ENCODE measurements at places on chromosomes 3 and 15.

- DNase-seq: peak; percentile 14
Measured at GRCh38 chr15:76293361-76293760, 17.9 kb downstream of the ETFA start.

DNA sequence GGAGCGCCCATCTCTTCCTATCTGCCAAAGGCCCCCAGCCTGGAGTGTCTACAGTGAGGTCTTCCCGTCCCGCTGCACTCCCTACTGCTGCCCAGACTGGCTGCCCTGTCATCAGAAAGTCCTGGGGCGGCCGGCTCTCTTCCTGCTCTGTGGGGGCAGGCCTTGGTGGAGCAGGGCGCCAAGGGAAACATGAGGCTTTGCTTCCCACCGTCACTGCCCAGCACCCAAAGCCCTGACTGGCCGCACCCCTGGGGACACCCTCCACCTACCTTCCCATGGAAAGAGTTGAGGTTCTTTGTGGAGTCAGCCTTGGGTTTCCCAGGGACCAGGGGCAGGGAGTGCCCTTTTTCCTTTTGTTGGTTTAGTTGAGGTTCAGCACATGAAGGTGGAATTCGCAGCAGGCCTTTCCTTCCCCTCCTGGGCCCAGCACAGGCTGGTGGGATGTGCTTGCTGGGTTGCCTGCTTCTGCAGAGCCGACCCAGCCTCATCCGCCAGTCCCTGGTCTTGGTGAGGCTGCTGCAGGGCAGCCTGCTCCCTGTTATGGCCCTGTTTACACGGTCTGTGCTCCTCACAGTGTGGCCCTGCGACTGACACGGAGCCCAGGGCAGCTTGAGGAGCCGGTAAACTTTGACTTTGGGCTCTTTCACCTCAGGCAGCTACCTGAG lies 51.8 kb upstream of the PLXNA1 start:
- DNase-seq: no peak

DNA sequence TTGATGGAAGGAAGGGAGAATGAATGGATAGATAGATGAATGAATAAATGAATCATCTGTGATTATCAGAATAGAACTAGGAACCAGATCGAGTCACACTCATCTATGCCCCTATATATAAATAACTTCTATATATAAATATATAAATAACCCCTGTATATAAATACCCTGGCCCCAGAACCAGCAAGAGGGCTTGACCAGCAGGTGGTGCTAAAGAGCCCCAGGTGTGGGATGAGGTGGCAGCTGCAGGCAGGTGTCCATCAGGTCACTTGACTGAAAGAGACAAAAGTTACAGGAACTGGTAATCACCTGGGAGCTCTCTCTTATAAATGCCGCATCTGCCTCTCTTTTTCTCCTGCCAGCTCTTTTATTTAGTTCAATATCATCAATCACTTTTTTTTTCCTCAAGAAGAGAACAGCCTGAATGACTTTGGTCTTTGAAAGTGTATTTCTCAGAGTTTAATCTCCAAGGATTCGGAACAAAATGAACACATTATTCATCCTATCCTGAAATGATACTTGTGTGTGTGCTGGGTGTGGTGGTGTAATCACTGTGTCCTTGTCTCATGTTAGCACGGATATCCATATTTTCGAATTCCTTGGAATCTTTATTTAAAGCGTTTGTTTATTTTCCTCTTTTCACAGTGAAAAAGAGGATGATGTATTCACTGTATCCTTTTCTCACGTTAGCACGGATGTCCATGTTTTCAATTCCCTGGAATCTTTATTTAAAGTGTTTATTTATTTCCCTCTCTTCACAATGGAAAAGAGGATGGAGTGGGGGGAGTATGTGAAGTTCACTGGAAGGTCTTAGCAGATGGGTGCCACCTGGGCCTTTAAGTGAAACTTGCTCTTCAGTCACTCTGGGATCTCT lies 35.4 kb upstream of the ATG7 start:
- DNase-seq: no peak

GRCh38 chr15:90024406-90024805 lies 23.3 kb downstream of the ZNF710 start:
- no peak for DNase-seq

DNA sequence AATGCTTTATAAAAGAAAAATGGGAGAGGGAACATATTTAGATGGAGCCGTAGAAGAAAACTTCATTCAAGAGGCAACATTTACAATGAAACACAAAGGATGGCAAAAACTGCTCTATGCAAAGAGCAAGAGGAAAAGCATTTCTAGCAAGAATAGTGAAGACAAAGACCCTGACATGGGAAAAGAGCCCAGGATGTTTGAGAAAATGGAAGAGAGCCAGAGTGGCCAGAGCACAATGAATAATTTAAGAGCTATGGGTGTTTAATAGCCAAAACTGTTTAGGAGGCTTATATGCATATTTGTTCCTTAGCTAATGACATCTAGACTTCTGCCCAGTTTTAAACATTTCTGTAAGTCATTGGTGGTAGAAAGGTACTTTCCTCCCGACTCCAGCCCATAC lies 25.4 kb upstream of the SEMA6D start:
- no peak for DNase-seq

DNA sequence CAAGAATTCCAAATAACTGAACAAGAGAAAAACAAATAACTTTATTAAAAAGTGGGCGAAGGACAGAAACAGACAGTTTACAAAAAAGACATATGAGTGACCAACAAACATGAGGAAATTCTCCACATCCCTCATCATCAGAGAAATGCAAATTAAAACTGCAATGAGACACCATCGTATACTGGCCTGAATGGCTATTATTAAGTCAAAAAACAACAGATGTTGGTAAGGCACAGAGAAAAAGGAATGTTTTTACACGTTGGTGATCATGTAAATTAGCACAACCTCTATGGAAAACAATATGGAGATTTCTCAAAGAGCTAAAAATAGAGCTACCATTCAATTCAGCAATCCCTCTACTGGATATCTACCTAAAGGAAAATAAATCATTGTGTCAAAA lies 1260.4 kb upstream of the ALCAM start:
- no peak for DNase-seq

DNA sequence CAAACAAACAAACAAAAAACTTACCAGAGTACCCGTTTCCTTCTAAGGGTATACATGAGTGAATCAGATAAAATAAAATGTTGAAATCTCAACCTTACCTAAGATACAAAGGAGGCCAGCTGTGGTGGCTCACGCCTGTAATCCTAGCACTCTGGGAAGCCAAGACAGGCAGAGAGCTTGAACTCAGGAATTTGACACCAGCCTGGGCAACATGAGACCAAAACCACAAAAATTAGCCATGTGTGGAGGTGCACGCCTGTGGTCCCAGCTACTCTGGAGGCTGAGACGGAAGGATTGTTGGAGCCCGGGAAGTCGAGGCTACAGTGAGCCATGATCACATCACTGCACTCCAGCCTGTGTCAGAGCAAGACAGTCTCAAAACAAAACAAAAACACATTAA lies 11.0 kb upstream of the FAM219B start:
- no peak for DNase-seq

- peak; percentile 58 for DNase-seq
Measured at GRCh38 chr15:75532413-75533250, 46.5 kb downstream of the PTPN9 start.

DNA sequence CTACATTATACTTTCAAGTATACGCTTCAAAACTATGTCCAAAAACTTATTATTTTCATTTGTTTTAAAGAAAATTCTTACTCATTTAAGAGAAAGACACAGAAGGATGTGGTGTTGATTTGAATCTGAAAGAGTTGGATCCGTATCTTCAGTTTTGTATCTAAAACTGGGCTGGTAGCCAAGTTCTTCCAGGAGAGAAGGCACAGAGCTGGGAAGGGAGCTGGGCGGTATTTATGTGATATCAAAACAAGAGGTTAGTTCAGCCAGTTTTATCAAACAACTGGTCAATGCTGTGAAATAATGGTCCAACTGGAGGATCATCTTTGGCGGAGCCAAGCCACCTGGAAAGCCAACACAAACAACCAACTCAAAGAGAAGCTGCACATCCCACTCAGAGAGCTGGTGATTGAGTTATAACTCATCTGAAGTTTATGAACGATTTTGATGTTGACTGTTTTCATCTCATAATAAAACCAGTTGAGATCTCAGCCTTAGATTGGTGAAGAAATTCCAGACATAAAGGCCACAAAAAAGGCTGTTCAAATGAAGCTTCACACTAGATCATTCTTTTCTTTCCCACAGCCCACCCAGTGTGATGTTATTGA lies 489.6 kb upstream of the RASGRP1 start:
- no peak for DNase-seq

- no peak for DNase-seq
Measured at GRCh38 chr15:56371495-56372147, 6.4 kb downstream of the TEX9 start.

- no peak for DNase-seq
Measured at GRCh38 chr3:49769286-49769915, 16.9 kb downstream of the IP6K1 start.

DNA sequence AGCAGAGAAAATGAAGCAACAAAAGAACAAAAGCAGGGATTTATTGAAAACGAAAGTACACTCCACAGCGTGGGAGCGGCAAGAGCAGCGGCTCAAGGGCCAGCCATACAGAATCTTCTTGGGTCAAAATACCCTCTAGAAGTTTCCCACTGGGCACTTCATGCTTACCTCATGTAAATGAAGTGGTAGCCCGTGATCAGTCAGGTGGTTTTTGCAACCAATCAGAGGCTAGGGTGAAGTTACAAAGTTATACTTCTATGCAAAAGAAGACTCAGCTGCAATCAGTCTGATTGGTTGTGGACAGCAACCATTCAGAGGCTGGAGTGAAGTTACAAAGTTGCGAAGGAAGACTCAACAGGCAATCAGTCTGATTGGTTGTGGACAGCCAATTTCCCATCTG lies 37.8 kb upstream of the TRH start:
- peak; percentile 68 for DNase-seq

DNA sequence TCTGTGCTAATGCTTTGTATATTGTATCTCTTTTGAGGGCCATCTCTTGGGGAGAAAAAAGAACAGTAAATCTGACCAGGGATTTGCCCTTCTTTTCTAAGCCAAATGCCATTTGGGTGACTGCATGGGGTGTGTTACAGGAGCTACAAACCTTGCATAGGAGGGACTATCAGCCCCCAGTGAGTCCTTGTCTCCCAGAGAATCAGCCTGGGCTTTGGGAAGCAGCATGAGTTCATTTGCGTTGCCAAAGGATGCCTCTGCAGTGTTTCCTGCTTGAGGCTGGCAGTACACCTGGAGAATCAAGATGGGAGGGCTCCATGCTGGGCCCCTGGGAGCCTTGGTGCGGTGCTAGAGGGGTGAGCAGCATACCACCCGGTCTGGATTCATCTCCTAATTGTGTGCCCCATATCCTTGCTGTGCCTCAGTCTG lies 49.6 kb upstream of the POLG start:
- no peak for DNase-seq

DNA sequence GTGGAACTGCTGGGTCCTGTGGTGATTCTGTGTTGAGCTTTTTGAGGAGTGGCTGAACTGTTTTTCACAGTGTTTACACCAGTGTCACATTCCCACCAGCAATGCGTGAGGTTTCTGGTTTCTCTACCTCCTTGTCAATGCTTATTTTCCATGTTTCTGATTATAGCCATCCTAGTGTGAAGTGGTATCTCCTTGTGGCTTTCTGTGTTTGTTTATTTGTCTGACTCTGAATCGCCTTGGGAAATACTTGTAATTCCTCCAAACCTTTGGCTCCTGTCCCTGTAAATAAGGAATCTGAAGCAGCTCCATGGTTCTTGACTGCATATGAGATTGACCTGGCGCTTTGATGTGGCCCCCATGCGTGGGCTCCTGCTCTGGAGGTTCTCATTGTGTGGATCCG lies 20.6 kb downstream of the FAN1 start:
- no peak for DNase-seq

- no peak for DNase-seq
Measured at GRCh38 chr15:45674677-45675076, 39.8 kb downstream of the SQOR start.

GRCh38 chr3:184910664-184911063 lies 98.7 kb downstream of the VPS8 start:
- no peak for DNase-seq
